Colonic mucosa (tissue), 4 donors: ENCODE measurements at places on chromosomes 1 and 21. TPM values are rescaled to one million over a fixed set of nuclear protein-coding genes. Genes with fewer than 3 reads are reported as not detected.

Gene PPM1J
- 0.80 TPM for total RNA-seq

GRCh38 chr1:42417166-42417565 lies 36.6 kb downstream of the RIMKLA start:
- H3K4me1 ChIP-seq, result no peaks in the 10 kb centered on the region
- H3K27me3 ChIP-seq, result no peaks in the 10 kb centered on the region
- no peak overlapping the region for H3K27ac ChIP-seq
- H3K36me3 ChIP-seq, result no peaks in the 10 kb centered on the region
- no peak for DNase-seq

DNA sequence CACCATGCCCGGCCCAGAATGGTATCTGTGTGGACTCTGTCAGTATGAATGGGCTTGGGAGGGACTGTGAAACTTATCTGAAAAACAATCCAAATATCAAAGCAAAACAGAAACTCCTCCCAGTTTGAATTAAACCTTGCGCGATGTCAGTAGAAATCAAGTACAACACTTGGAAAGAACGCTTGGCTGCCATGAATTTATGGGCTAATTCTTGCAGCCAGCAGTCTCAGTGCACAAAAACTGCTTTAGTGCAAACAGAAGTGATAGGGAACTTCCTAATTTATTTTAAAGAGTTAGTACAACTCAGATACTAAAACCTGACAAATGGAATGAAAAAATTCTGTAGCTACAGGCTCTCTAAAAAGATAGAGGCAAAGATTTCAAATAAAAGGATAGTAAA lies 8.5 kb downstream of the CLCA1 start:
- DNase-seq, result no peak
- no peaks in the 10 kb centered on the region for H3K36me3 ChIP-seq
- H3K4me3 ChIP-seq, result no peak overlapping the region
- no peak overlapping the region for H3K27ac ChIP-seq
- no peaks in the 10 kb centered on the region for H3K27me3 ChIP-seq

DNA sequence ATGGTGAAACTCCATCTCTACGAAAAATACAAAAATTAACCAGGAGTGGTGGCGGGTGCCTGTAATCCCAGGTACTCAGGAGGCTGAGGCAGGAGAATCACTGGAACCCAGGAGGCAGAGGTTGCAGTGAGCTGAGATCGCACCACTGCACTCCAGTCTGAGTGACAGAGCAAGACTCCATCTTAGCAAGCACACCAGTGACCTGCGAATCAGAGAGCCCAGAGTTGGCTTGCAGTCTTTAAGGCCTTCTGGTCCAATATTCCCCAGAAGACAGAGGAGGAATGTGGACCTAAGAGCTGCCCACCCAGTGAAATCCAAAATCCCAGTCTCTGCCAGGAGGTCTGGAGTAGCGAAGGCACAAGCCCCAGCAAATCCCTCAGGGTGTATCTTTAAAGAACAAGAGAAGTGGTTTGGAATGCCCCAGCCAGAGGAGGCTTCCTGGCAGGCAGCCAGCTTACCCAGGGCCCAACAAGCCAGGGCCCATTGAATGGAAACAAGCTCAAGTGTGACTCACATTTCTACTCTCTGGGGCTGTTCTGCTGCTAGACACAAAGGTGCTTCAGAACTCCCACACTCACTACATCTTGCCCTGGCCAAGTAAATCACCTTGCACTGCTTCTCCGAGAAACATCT lies 23.9 kb downstream of the GPR161 start:
- peaks cover 3% of the 10 kb centered on the region for H3K4me1 ChIP-seq
- no peak for DNase-seq
- no peaks in the 10 kb centered on the region for H3K27me3 ChIP-seq
- no peak overlapping the region for H3K4me3 ChIP-seq

DNA sequence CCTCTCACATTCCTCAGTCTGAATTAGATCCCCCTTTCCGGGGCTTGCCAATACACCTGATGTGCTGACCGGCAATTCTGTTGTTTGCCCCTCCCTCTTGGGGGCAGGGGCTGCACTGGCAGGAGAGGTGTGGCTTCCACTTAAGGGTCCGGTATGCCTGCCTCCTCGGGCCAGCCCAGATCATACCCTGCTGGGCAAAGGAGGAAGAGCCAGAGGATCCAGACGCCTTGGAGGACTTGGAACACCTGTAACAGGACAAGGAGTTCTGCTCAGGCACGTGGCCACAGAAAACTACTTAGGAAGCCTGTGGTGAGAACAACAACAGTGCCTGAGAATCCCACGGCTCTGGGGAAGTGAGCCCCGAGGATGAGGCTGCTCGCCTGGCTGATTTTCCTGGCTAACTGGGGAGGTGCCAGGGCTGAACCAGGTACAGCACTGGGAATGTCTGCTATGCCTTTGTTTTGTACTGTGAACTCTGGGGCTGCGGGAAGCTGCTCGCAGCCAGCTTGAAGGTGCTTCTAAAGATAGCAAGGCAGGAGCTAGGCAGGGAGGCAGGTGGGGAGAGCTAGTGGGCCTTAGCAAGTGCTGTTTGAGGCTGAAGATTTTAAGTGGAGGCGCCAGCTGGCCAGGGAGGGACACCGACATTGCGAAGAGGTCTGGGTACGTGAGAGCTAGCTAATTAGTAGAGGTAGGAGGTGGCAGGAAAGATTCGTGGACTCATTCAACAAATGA lies at the start of gene SMPDL3B:
Gene SMPDL3B (plus strand): TSS at position 183 of the 732 bp plus-strand sequence. CDS start 184 bp downstream, at position 367.
- no peaks in the 10 kb centered on the region for H3K27me3 ChIP-seq
- H3K4me1 ChIP-seq, result no peaks in the 10 kb centered on the region
- no peaks in the 10 kb centered on the region for H3K36me3 ChIP-seq
- peak within 1 kb of the TSS; percentile 60 for H3K27ac ChIP-seq
- DNase-seq, result peak; percentile 88
- H3K4me3 ChIP-seq, result peak within 1 kb of the TSS; percentile 38

- no peak overlapping the region for H3K27ac ChIP-seq
- no peaks in the 10 kb centered on the region for H3K4me1 ChIP-seq
- peaks cover 3% of the 10 kb centered on the region for H3K27me3 ChIP-seq
- no peak overlapping the region for H3K4me3 ChIP-seq
- no peak for DNase-seq
Observed at GRCh38 chr1:175388285-175388684, 195.7 kb upstream of the KIAA0040 start.
